Stimulated activated CD8-positive, alpha-beta memory T cell treated with anti-CD3 and anti-CD28 coated beads, Interleukin-2, amount 100 ng/mL, for 1 hour (primary cell): ENCODE measurements at places on chromosomes 7 and 10.

GRCh38 chr10:12659706-12660105, 310.4 kb downstream of the CAMK1D start:
- DNase-seq = no peak

DNA sequence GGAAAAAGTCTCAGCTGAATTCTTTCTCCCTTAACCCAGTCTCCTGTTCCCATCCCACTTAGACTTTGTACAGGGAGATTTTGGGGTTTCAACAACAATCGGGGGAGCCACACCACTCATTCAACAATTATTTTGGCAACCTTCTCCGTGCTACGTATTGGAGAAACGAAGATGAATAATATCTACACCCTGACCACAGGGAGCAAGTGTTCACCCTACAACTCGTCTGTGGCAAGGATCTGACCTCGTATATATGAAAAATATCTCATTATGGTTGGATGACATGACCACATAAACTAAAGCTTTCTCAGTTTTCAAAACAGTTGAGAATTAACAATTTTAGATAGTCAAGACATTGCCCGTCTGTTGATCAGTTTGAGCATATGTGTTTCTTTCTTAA, 302.1 kb downstream of the CACNA2D1 start:
- DNase-seq = no peak

GRCh38 chr7:5450549-5451327, 27.1 kb upstream of the TNRC18 start:
- peak; percentile 14 for DNase-seq

- no peak for DNase-seq
These were observed 2.1 kb upstream of the GPRIN2 start for GRCh38 chr10:46558392-46559185.

- no peak for DNase-seq
These were observed 30.0 kb downstream of the ALDH18A1 start for GRCh38 chr10:95626500-95626899.

DNA sequence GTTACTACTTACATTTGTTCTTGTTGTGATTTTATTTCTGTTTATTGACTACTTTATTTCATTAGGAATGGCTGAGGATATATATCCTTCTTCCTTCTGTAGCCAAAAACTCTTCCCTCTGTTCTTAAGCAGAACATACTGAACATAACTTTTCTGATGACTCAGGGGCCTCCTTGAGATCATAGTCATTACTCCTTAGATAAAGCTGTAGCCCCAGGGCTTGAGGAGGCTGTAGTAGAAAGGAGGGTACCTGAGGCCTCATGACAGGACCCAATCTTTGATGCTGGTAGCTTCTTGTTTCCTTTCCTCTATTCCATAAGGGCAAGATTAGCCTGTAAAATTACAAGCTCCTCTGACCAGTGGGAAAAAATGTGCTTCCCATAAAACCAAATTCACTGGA, 41.2 kb upstream of the FGFR2 start:
- no peak for DNase-seq

DNA sequence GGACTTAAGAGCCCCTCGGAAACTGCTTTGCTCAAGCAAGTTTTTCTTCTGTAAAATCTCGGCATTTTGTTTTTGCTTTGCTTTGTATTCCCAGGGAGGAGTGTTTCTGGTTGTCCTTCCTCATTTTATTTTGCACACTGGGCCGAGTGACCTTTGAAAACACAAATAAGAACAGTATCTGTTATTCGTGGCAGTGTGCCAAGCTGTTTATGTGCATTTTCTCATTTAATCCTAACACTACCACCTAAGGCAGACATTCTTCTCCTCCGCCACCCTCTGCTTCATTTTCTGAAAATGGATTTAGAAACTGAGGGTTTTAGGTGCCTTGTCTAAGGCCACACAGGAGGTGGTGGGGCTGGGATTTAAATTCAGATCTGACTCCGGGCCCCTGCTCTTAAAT, 218.5 kb downstream of the TCF7L2 start:
- DNase-seq = no peak

GRCh38 chr7:148662646-148663045, 36.1 kb upstream of the CUL1 start:
- no peak for DNase-seq

- DNase-seq = no peak
These were observed 144.7 kb downstream of the GRK5 start for GRCh38 chr10:119352042-119352441.

- DNase-seq = no peak
These were observed 175.2 kb downstream of the CTTNBP2 start for GRCh38 chr7:117698018-117698417.

DNA sequence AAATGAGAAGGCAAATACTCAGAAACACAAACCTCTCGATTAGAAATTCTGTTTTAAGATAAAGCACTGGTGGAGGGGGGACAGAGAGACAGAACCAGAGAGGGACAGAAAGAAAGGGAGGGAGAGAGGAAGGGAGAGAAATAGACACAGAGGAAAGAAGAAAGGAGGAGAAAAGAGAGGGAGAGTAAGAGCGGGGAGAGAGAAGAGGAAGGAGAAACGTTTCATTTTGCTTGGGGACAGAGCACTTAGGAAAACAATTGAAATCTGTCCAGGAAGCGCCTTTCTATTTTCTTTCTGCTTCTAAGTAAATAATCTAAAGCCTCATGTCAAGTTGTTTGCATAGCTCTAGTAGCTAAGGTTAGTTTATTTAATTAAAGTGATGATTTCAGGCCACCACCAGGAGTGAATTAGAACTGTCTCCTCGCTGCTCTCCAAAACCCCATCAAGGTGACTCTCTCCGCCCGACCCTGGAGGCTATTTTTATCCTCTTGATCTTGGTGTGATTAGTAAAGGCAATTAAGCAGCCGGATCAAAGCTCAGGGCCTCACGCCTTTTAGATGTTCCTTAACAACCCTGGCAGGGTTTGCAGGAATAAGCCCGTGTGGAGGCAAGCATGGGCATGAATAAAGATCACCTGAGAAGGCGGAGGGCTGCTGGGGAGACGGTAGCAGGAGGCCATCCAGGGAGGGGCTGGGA, 73.4 kb upstream of the INSIG1 start:
- no peak for DNase-seq

DNA sequence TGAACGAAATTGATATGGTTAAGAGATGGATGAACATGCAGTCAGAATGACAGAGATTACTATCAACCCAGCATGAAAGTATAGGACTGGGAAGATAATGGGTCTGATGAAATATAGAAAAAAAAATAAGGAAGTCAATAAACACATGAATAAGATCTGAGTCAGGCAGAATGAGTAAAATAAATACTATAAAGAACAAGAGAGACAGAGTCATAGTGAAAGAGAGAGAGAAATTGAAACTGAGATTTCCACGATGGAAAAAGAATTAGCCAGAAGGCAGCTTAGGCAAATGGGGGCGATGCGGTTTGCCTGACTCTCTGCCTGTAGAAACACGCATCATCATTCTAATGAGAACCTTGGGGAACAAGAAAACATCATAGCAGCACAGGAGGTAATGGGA, 26.6 kb downstream of the SEMA3D start:
- DNase-seq = no peak

DNA sequence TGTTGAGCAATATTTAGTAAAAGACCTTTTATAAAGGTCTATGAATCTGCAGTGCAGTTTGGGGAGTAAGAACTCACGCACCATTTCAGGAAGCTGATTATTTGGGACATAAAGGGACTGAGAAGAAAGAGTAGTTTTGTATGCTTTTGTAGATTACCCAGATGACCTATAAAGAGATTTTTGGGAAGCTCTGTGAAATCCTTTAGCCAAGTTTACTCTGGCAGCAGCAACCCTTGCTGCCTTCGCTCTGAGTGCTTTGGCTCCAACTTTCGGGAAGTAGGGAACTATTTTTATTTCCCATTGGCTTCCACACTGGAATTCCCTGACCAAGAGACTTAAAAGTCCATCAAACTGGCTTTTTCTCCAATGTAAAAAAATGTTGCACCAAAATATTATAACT, 1110.1 kb upstream of the PHF14 start:
- no peak for DNase-seq

GRCh38 chr10:36494371-36494770, 631.0 kb upstream of the ANKRD30A start:
- DNase-seq = no peak

GRCh38 chr10:26044141-26044749, 110.2 kb downstream of the MYO3A start:
- DNase-seq = no peak

DNA sequence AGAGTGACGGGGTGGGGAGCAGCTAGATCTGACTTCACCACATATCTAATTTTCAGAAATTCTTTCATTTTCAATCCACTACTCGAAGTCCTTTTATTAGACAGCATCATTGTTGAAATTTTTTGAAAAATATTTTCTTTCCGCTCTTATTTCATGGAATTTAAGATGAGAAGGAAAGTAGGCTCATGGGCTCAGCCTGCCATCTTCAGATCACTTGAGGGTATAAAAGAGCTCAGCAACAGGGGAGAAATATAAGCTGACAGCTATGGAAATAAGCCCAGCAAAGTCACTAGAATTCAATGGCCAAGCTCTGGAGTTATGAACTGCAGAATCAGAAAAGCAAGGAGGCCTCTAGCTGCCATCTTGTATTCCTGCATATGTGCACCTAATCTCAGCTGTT, 389.1 kb downstream of the XPNPEP1 start:
- no peak for DNase-seq

- no peak for DNase-seq
These were observed 207.3 kb downstream of the CXCL12 start for GRCh38 chr10:44177610-44178009.

DNA sequence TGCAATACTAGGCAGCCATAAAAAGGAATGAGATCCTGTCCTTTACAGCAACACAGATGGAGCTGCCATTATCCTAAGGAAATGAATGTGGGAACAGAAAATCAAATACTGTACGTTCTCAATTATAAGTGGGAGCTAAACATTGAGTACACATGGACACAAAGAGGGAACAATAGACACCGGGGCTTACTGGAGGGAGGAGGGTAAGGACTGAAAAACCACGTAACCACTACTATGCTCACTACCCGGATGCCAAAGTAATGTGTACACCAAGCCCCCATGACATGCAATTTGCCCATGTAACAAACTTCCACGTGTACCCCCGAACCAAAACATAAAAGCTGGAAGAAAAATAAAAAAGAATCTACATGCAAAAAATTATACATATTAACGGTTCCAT, 587.0 kb downstream of the PARD3 start:
- DNase-seq = no peak

DNA sequence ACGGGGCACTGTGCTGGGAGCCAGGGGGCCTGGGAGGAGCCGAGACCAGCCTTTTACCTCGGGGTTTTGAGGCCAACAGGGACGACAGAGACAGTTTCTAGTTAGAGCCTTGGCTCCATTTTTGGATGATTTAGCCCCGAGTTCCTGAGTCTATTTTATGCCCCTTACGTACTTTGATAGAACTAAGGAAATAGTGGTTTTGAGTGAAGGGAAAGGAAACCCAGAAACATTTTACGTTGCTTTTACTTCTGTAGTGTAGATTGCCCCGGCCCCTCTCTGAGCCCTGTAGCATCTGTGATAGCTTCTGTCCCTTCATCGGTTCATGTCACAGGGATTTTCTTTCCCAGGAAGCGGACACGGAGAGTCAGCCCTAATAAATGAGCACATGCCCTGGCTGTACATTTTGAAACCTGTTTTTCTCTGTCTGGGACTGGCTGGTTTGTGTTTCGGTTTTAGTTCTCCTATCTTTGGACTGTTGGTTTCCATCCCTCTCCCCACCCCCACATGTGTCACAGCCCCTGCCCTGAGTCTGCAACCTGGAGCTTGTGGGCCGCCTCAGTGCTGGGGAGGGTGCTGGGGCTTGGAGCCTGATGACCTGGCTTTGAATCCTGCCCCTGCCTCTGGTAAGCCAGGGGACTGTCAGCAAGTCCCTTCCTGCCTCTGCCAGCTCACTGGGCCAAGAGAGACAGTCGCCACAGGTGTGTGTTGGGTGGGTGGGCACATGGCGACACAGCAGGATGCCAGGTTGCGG, 6.9 kb upstream of the ORAI2 start:
- DNase-seq = no peak

- DNase-seq = no peak
These were observed 34.8 kb upstream of the PURB start for GRCh38 chr7:44920119-44920518.
